HT1080 (cell line): ENCODE measurements at places on chromosomes 11 and 22. TPM values are rescaled to one million over a fixed set of nuclear protein-coding genes. Genes with fewer than 3 reads are reported as not detected.
A peak's percentile ranks its signal among the peaks of the same experiment; 100 is the strongest.

The MS4A12 gene
- not detected in 2 replicates for total RNA-seq

The STIM1 gene
- 14.6 and 18.1 TPM in 2 replicates for total RNA-seq

The SLC17A6 gene
- not detected in 2 replicates for total RNA-seq

The MOV10L1 gene
- total RNA-seq, result not detected in 2 replicates

GRCh38 chr11:42812960-42813359, 498.8 kb upstream of the API5 start:
- DNase-seq, result no peak

DNA sequence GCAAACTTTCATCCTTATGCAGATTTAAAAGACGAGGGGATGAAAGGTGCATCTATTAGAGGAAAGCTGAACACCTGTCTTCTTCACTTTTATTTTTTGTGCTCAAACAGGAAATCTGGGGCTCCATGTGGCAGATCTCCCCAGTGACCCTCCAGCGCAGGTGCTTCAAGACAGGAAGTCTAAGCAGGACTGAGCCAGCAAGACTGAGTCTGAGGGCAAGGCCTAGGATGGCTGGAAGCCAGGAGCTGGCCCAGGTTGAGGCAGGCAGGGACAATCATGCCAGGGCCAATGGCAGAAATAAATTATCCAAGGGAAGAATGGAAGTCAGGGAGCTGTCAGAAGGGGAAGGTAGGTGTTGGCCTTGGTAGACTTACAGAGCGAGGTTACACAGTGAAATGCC, 101.1 kb upstream of the SPON1 start:
- DNase-seq, result no peak

DNA sequence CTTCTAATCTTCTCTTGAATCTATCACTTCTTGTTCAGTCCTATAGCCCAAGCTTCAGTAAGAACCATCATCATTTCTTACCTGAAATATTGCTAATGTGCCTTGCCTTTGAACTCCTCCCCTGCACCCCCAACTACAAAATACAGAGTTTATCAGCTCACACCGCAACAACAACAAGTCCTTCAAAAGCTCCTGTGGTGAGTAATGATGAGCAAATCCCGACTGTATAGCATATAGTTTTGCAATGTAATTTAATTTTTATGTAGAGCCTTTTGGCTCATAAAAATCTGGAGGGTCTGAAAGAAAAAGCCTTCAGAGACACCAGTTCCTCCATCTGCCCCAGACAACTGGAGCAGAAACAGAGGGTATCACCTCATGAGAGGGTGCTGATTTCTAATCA, 124.7 kb downstream of the ARHGAP32 start:
- DNase-seq, result no peak

DNA sequence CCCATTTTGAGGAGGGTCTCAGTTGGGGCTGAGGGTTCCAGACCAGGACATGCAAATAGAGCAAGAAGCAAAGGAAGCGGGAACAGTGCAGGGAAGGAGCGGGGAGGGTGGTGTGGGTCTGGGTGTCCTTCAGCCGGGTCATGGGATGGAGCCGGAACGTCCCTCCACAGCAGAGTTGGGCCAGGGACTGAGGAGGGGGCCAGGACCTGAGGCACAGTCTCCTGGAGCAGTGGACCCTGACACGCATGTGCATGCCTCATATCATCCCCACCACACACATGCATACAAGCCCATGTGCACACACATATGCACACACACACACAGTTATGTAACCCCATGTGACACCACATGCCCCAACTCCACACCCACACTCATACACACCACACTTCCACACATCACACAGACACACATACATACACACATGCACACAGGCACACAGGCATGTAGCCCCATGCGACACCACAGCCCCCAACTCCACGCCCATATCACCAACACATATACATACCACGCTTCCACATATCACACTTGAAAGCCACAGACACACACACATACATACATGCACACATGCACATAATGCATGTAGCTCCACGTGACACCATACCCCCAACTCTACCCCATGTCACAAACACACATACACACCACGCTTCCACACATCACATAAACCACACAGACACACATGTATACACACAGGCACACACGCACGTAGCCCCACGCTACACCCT, 1026.6 kb downstream of the BRD1 start:
- DNase-seq, result no peak

- DNase-seq, result peak; percentile 69
Measured at GRCh38 chr11:76783896-76784813, 999 bp downstream of the TSKU start.

GRCh38 chr11:6437993-6438392, 2.8 kb downstream of the HPX start:
- no peak for DNase-seq

DNA sequence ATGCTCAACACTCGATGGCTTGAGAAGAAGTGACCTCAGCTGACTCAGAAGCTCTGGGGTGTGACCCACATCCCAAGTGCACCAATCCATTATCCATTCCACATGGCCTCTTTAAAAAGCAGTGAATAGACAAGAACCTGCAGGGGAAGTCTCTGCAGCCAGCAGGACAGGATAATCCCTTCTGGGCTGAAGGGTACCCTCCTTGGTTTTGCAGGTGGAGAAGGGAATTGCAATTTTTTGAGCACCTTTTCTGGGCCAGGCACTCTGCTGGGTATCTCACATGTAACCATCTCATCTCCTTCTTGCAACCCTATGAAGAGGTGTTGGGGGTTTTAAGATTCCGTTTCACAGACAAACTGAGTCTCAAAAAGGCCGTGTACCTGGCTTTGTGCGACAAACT, 76.6 kb downstream of the MYO18B start:
- DNase-seq, result no peak

DNA sequence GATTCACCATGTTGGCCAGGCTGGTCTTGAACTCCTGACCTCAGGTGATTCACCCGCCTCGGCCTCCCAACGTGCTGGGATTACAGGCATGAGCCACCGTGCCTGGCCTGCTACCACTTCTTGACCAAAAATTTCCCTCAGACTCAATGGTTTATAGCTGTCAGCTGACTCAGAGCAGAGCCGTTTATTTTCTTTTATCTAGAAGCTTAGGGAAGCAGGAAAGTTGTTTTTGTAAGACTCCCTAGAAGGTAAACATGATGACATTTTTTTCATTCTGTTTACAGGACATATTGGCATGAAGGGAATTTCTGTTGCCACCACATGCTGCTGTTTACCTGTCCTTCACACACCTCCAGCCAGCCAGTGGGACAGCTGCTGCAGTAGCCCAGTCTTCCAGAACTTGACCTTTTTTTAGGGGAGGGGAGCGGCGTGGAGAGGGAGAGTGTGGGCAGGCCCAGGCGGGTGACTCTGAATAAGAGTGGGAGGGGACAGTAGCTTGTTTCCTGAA, 56.1 kb upstream of the PTPRJ start:
- peak; percentile 75 for DNase-seq

DNA sequence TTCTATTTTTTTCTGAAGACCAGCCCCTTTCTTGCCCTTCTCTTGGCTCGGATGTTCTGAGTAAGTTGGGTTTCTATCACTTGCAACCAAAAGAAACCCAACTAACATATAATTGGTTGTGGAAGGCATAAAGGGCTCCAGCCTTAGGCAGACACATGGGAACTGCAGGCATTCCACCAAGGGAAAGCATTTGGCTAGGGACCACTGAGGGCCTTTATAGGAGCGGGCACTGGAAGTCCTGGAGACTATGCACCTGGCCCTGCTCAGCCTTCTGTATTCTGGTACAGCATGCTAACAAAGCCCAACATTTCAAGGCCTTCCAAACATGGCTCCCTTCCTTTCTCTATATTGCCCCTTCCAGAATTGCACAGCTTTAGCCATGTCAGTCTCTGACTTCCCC, 17.6 kb upstream of the LMO1 start:
- DNase-seq, result no peak

DNA sequence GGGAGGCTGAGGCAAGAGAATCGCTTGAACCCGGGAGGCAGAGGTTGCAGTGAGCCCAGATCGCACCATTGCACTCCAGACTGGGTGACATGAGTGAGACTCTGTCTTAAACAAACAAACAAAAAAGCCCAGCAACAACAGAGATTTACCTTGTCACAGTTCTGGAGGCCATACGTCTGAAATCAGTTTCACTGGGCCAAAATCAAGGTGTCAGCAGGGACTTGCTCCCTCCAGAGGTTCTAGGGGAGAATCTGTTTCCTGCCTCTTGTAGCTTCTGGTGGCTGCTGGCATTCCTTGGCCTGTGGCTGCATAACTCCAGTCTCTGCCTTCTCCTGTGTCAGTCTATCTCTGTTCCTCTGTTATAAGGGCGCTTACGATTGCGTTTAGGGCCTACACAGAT, 1.5 kb downstream of the DDX10 start:
- no peak for DNase-seq
